ENCODE measurements at places on chromosomes 4 and X.

DNA sequence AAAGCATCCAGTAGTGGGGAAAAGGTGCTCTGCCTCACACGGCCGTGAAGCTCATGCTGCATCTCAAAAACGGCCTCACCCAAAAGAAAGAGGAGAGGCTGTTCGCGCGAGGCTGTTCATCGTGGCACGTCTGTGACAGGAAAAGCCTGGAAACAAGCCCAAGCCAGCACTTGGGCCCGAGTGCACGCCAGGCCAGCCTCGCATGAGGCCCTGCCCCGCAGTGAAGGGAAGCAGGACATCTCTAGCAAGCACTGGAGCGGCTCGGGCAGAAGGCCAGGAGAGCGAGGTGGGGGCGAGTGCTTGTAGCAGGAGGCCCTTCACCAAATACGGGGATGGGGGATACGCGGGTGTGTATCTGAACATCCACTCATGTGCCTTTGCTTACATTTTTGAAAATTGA is 39.9 kb upstream of the MXD4 start:
- no peak for DNase-seq

- no peak for DNase-seq
These were observed 30.4 kb downstream of the ELF4 start for GRCh38 chrX:130079824-130080406.

- DNase-seq = no peak
These were observed 224.0 kb downstream of the APBB2 start for GRCh38 chr4:40990236-40990898.

- no peak for DNase-seq
These were observed 4.4 kb downstream of the GABRE start for GRCh38 chrX:151970027-151970426.

DNA sequence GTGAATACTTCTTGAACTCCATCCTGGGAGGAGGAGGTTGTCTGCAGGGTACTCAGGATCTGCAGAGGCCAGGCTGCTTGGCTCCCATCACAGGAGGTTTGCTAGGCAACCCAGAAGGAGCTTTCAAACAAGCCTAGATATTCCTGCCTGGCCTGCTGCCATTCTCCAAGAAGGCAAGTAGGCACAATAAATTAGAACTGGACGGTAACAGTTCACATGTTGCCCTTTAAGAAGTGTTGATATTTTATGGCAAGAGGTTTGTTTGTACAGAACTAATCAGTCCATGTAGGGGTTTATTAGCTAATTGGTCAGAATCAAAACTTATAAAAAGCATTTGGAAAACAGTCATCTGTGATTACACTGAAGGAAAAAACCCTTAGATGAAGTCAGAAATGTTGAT is 39.3 kb downstream of the SYNPO2 start:
- DNase-seq = no peak

GRCh38 chr4:40831146-40831907 is 81.6 kb downstream of the NSUN7 start:
- no peak for DNase-seq

GRCh38 chrX:133921764-133922389 is 63.5 kb downstream of the GPC3 start:
- DNase-seq = no peak

GRCh38 chr4:139745111-139745639 is 79.6 kb downstream of the MGST2 start:
- DNase-seq = no peak

- DNase-seq = no peak
These were observed at the start of gene NLGN4X for GRCh38 chrX:6228720-6229119. Gene NLGN4X, minus strand, starts transcription at chrX:6228867. Its CDS starts 77,401 bp downstream, at chrX:6151466.

DNA sequence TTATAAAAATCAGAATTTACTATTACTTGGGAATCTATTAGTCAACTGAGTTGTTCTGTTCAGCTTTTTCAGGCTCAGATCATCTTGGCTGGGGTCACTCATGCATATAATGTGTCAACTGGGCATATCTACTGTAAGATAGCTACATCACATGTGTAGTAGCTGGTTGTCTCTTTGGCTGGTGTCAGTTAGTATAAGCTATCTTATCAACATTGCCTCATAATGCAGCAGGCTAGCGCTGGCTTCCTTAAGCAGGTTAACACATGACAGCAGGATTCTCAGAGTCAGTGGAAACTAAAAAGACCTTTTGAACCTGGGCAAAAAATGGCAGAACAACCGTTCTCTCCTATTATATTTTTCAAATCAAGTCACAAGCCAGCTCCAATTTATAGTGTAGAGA is 378.3 kb upstream of the PCDH10 start:
- DNase-seq = no peak

GRCh38 chr4:175708739-175709138 is 103.3 kb downstream of the GPM6A start:
- no peak for DNase-seq

- DNase-seq = no peak
These were observed 286.7 kb downstream of the CPXCR1 start for GRCh38 chrX:89033723-89034122.

- no peak for DNase-seq
These were observed 150.4 kb downstream of the SOWAHB start for GRCh38 chr4:76747563-76747962.

- no peak for DNase-seq
These were observed 71.3 kb downstream of the ANKRD17 start for GRCh38 chr4:73187325-73187724.

- DNase-seq = no peak
These were observed 379.7 kb downstream of the TLL1 start for GRCh38 chr4:166252487-166253402.

DNA sequence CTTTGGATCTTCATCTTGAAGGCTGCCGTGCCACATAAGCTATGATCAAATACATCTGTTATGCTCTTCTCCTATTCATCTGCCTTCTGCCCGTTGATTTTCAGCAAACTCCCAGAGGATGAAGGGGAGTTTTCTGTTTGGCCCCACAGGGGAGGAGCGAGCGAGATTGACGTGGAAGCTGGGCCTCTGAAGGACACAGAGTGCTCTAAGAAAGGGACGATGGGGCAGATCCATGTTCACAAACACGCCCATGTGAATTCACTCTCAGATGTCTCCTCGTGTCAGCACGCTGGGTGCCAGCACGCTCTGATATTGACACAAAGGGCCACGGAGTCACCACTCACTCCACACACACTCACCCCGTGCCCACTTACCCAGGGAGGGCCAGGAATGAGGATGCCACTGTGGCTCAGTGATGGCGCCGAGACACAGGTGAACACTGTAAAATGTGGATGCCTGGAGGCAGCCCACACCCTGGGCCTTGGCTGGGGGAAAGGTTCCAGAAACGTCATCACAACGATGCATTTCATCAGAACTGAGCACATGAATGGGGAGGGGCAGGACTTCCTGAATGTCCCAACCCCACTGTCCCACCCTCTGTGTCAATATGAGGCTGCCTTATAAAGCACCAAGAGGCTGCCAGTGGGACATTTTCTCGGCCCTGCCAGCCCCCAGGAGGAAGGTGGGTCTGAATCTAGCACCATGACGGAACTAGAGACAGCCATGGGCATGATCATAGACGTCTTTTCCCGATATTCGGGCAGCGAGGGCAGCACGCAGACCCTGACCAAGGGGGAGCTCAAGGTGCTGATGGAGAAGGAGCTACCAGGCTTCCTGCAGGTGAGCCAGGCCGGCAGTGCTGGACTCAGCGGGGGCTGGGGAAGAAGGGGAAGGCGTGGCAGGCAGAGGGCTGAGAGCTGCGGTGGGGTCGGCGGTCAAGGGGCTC is at the start of gene S100P:
Gene S100P, plus strand, starts transcription at position 648 of the 946 bp plus-strand sequence. Its CDS starts 55 bp downstream, at position 703.
- DNase-seq = no peak

- no peak for DNase-seq
These were observed 36.8 kb downstream of the LRP2BP start for GRCh38 chr4:185358959-185359358.

GRCh38 chr4:148845609-148846008 is 403.4 kb upstream of the NR3C2 start:
- no peak for DNase-seq

- DNase-seq = no peak
These were observed 29.0 kb upstream of the TLR2 start for GRCh38 chr4:153655002-153655541.

DNA sequence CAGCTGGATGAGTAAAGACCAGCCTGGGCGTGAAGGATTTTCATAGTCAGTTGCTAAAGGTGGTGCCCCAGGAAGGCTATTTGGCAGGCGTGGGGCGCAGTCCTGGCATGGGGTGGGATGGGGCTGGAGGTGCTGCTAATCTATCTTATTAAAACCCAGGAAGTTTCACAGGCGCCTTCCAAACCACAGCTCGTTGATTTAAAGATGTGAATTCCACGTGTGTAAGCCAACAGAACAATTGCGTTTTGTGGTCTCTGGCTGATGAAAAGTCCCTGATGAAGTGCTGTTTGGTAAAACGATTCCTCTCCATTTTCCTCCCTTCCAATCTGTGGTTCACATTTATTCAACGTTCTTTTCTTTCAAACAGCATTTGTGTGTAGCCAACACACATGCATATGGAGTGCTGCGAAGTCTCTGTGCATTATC is 105.0 kb downstream of the TBL1X start:
- DNase-seq = no peak

DNA sequence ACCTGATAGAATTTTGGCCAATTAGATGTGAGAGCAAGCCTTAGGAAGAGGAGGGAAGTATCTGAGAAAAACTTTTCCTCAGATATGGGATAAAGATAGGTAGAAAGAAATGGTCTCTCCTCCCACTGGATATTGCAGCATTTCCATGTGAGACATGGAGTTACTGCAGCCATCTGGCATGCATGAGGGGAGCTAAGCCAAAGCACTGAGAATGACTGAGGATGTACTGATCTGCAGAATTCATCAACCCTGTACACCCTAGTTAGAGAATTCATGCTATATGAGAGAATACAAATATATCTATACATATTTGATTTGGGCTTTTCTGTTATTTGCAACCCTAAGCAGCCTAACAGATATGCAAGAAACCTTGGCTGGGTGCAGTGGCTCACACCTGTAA is 52.5 kb upstream of the RPL34 start:
- no peak for DNase-seq

GRCh38 chr4:146844761-146845160 is 100.9 kb downstream of the TTC29 start:
- no peak for DNase-seq

GRCh38 chr4:41751449-41752061 is 3.0 kb upstream of the PHOX2B start:
- no peak for DNase-seq

- DNase-seq = peak; percentile 50
These were observed 36.6 kb downstream of the CCNG2 start for GRCh38 chr4:77193511-77194102.

- no peak for DNase-seq
These were observed 266.6 kb upstream of the GPC4 start for GRCh38 chrX:133681897-133682296.

DNA sequence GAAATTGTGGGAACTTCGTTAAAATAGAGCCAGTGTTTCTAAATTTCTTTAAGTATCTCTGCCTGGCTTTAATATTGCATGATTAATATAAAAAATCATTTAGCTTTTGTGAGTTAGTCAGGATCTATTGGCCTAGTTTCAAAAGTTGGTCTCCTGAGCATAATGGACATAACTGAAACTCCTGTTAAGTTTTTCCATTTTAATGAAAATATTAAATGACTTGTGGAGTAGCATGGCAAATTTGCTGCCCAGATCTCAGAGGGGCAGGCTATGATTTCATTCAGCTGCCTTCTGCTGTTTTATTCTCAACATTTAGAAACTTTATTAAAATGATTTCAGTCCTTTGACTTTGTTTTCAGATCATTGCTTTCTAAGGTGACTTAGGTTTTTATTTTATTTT is 962.9 kb upstream of the GRID2 start:
- DNase-seq = no peak

DNA sequence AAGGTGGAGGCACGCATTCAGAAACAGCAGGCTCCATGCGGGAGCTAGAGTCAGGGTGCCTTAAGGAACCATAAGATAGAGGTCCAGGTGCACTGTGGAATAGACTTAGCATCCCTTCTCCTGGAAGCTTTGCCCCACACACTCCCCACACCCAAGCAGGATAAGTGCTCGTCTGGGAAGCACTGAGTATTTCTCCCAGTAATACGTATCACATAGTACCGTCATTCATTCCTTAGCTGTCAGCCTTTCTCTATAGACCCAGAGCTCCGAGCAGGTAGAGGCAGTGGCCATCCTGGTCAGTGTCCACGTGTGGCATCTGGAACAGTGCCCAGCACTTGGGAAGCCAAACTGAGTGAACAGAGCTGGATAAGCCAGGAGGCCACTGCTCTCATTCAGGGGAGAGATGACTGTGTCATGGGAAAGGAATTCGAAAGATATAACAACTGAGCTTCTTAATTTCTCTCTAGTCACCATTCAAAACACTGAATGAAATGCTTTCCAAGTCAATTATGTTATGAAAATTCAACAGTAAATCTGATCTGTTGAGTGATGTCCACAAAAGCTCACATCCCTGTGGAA is 9.9 kb downstream of the APBB2 start:
- DNase-seq = no peak

DNA sequence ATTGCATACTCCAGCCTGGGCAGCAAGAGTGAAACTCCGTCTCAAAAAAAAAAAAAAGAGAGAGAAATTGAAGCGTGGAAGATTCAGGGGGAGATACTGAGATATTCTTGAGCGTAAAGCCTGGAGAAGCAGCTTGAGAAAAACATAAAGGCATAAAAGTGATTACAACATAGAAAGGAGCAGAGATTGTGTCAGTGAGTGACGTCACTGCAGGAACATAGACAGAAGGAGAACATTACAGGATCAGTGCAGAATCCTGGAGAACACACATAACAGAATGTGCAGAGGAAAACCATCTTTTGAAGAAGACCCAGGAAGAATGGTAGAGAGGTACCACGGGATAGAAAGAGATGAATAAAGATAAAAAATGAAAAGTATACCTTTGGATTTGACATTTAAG is 147.0 kb downstream of the APBB2 start:
- DNase-seq = no peak

DNA sequence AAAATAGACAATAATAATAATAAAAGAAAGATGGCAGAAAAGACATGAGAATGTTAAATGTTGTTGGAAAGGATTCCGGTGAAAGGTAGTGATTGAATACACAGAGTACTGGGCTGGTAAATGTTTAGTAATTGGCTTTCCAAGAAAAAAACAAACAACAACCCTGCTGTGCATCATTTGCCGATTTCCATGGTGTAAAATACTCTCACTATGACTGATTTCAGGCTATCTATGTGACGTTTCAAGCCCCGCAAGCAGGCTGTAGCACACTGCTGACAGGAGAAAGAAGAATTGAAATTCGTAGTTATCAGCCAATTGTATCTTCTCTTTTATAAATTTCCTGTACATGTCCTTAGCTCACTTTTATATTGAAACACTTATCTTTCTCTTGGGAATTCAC is 13.6 kb upstream of the SEPTIN6 start:
- DNase-seq = no peak

- no peak for DNase-seq
These were observed 51.2 kb downstream of the SMARCA1 start for GRCh38 chrX:129472116-129472515.

DNA sequence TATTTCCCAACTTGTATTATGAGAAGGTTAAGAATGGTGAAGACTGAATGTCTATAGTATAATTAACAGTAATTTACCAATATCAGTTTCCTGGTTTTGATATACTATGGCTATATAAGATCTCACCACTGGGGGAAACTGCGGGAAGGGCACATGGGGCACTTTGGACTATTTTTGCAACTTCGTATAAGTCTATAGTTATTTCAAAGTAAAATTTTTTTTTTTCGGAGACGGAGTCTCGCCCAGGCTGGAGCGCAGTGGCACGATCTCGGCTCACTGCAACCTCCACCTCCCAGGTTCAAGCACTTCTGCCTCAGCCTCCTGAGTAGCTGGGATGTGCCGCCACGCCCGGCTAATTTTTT is 46.1 kb downstream of the CXorf58 start:
- DNase-seq = no peak
